Stimulated activated CD8-positive, alpha-beta memory T cell treated with anti-CD3 and anti-CD28 coated beads, Interleukin-2, amount 100 ng/mL, for 1 hour (primary cell): ENCODE measurements at places on chromosomes 7 and 10.
A peak's percentile ranks its signal among the peaks of the same experiment; 100 is the strongest.

- no peak for DNase-seq
Measured at GRCh38 chr10:19491166-19491565, 325.1 kb upstream of the PLXDC2 start.

DNA sequence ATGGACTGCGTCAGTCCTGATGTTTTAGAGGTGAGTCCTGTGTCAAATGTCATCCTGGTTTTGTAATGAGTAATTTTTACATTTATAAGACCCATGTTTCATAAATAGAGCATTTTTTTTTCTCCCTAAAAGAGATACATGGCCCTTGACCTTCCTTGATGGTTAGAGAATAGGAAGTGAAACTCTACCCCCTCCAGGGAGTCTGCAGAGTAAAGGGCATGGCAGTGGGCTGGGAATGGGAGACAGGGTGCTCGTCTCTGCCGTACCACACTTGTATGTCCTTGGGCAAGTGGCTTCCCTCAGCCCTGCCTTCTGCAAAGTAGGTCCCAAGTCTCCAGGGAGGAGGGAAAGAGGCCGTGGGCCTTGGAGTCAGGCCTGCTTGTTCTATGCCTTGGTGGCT, 63.9 kb downstream of the WDFY4 start:
- DNase-seq, result no peak

DNA sequence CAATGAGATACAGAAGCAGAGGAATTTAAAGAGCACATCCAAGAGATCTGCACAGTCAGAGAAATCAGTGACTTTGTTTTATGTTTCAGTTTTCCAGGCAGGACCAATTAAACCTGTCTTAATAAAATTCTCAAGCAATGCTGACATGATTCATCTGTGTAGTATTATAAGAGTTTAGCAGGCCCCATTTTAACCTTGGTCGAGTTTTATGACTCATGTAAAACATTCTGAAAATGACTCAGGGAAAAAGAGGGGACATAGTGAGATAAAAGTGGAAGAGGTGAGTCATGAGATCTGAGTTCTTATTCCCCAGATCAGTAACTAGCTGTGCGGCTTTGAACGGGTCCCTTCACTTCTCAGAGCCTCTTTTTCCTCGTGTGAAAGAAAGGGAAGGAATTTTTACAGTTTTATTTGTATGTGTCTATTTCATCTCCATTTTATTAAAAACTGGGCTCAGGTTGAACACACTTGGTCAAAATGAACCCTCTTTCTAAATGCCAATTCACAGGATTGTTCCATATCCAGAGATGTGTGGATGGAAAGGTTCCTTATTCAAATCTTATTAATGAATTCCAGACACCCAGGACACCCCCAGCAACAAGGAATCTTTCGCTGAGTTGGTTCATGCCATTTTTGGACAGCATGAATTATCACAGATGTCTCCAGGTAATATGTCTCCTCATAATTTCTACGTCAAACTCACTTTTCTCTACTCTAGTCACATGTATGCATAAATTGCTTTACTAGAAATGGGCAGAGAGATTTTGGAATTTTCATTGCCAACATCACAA, 143.2 kb downstream of the JAZF1 start:
- DNase-seq, result no peak

- no peak for DNase-seq
Measured at GRCh38 chr7:16822029-16822428, 17.2 kb upstream of the AGR2 start.

DNA sequence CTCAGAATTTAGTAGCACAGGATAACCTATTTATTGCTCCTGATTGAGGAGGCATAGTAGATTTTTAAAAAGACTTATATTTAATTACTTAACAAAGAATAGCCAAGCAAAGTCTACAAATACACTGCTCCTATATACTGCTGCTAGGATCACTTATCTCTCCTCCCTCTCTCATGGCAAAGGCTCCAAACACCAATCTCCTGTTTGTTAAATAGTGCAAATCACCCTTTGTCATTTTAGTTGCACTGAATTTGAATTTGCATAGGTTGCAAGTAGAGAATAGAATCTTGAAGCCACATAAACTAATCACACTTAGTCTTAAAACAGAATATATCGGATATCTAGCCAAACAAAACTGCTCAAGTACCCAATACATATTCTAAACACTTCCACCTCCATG, 219.1 kb upstream of the LRRN3 start:
- DNase-seq, result no peak

GRCh38 chr7:126303926-126304325, 948.8 kb downstream of the GRM8 start:
- DNase-seq, result no peak

- DNase-seq, result no peak
Measured at GRCh38 chr10:13924040-13924725, 337.4 kb downstream of the PRPF18 start.

GRCh38 chr10:31678575-31679516, 249.8 kb downstream of the ARHGAP12 start:
- no peak for DNase-seq

GRCh38 chr10:58632216-58632615, 119.5 kb downstream of the BICC1 start:
- DNase-seq, result no peak

- DNase-seq, result no peak
Measured at GRCh38 chr7:1569016-1569415, 816 bp downstream of the PSMG3 start.

GRCh38 chr10:132449051-132449810, 52.2 kb downstream of the PWWP2B start:
- DNase-seq, result no peak

GRCh38 chr10:12783293-12783692, 218.2 kb downstream of the CCDC3 start:
- no peak for DNase-seq

- no peak for DNase-seq
Measured at GRCh38 chr10:111102359-111102837, 25.6 kb downstream of the ADRA2A start.

DNA sequence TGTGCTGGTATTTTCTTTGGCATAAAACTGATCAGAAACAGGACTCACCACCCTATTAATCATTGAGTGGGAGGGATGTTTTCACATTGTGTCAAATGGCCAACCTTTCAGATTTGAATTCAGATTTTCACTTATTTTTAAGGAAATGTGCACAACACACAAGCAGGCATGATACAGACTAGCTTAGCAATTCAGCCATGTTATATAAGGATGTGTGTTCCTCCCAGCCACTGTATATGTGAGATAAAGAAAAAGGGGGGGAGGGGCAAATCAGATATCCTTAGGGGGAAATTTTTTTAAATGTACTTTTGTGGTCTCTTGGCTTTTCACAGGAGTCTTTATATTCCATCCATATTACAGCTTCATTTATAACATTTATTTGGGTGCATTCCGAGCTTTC, 3.1 kb downstream of the GAD2 start:
- no peak for DNase-seq

DNA sequence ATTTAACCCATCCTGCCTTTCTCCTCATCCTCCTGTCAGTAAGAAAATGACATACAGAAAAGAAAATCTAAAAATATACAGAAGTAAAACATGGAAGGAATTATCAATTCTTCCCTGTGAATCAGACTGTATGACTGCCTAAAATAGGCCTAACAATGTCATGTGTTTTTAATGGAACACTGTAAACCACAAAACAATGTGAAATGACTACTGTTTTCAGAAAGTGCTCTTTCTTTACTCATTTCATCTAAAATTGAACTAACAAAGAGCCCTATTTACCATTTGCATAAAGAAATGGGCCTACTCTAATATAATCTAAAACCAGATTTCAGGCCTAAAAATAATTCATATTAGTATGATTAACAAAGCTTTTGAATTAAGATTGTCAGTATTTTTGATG, 35.7 kb downstream of the SEMA3E start:
- no peak for DNase-seq

- no peak for DNase-seq
Measured at GRCh38 chr10:5511231-5511884, 12.0 kb upstream of the CALML5 start.

DNA sequence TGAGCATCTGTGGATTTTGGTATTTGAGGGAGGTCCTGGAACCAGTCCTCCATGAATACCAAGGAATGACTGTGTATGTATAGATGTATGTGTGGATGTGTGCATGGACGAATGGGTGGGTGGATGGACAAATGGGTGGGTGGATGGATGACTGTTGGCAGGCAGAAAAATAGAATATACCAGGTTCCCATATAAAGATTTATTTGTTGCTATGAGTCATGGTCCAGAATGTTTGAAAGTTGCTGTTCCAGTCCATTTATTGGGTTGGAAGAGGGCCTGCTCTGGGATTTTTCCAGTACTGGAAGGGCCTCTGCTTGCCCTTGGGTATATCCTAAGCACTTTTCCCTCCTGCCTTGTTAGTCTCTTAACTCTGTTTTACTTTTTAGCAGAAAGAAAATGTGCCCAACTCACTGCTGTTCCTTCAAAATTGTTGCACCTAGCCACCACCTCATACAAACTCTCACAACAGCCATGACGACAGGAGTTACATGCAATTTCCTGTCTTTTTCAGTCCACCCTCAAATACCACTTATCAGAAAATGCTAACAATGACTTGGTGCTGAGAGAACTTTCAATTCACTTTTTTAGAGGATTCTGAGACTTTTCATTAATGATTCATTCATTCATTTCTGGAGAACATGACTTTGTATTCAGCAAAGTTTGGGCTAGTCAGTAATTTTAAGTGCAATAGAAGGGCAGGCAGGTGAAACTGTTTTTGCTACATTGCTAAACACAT, 108.1 kb downstream of the EEPD1 start:
- no peak for DNase-seq

GRCh38 chr10:73886085-73886529, 11.8 kb upstream of the CAMK2G start:
- DNase-seq, result peak; percentile 49

GRCh38 chr7:40733578-40733977, 598.8 kb downstream of the SUGCT start:
- no peak for DNase-seq

GRCh38 chr10:48667960-48668590, 16.6 kb upstream of the WDFY4 start:
- DNase-seq, result no peak

- no peak for DNase-seq
Measured at GRCh38 chr10:86711513-86712316, 43.4 kb downstream of the LDB3 start.

DNA sequence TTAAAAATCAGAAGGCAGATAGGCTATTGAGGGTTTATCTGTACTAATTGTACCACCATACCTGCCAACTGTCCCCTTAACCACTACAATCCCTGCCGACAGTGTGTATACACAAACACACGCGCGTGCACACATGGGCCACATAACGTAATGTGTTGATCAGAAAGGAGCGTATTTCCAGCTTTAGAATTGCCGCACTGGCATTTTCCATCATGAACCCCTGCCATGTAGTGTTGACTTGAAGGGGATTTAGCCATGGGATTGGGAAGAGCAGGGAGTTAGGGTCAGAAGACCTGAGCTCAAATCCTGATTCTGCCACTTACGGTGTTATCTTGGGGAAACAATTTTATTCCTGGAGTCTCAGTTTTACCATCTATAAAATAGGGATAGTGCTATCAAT, 158.9 kb downstream of the TCF7L2 start:
- DNase-seq, result no peak

- no peak for DNase-seq
Measured at GRCh38 chr7:105905910-105906568, 29.6 kb upstream of the ATXN7L1 start.

GRCh38 chr10:4213441-4213840, 428.4 kb upstream of the KLF6 start:
- DNase-seq, result no peak
